ENCODE measurements at places on chromosomes 13 and 19.

DNA sequence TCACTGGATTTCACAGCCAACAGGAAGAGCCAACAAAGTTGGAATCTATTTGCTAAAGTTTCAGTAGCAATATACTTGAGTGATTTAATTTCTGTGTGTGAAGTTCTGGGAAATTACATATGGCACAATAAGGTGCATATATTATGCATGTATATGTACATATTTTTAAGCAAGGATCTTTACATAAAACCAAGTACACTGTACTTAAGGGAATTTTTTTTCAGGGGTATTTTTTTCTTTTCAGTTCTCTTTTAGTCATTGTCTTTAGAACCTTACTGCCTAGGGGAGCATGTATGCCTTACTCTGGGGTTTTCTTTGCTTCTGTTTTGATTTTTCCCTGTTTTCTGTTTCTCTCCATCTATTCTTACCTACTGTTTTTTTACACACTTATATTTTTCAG is 7.4 kb downstream of the RAP2A start:
- no peak for DNase-seq

DNA sequence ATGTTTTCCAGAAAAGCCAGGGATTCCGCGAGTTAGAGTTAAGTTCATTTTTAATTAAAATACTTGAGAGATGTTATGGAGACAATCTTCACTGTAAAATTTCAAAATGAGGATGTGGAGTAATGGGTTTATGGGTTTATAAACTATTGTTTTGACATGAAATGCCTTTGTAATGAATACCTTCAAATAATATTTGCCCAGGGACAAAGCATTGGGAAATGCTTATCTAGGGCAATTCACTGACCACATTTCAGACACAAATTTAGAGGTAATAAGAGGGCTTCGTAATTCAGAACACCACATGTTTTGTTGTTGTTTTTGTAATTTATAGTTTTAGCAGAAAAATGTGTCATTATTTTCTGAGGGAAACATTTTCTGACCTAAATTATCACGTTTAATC is 241.1 kb upstream of the ATXN8OS start:
- DNase-seq = no peak

- DNase-seq = no peak
Measured at GRCh38 chr13:61831026-61831425, 415.4 kb upstream of the PCDH20 start.

- DNase-seq = no peak
Measured at GRCh38 chr19:35545855-35546381, 492 bp downstream of the TMEM147 start.

DNA sequence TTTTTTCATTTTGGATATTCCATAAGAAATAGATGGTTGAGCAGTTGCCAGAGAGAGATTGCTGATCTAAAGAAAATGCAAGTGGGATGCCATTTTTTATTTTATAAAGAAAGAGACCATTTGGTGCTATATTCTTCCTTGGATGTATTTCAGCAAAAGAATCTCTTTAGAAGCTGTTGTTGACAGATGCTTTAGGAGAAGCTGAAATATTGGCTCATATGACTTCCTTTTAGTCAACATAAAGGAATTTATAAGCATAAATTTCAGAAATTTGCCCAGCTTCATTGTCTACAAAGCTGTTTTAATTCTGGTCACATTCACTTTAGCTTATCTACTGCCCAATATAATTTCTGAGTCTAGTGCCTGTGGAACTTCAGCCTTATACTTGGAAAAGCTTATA is 36.9 kb downstream of the POLR1D start:
- no peak for DNase-seq

- no peak for DNase-seq
Measured at GRCh38 chr13:19695829-19696228, 62.4 kb downstream of the MPHOSPH8 start.

GRCh38 chr19:7069904-7070226 is 362 bp downstream of the ZNF557 start:
- DNase-seq = no peak

GRCh38 chr13:31880851-31881494 is 141.6 kb downstream of the RXFP2 start:
- DNase-seq = no peak

- DNase-seq = no peak
Measured at GRCh38 chr13:100881291-100881864, 206.8 kb upstream of the TMTC4 start.

DNA sequence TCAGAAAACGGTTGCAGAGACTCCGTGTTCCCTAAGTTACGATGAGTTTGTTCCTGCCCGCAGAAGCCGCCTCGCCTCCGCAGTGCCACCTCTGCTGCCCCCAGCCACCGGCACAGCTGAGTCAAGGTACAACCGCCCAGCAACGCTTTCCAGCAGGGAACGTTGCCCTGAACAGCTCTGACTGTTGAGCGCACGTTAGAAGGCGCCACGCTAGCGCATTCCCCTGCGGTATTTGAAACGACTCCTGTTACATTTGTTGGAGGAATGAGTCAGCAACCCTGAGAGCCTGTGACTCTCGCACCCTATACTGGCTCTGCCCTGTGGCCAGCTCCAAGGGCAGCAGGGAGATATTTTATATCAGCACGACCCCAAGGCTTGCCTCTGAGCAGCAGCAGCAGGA is 302.8 kb downstream of the TEX29 start:
- DNase-seq = no peak

DNA sequence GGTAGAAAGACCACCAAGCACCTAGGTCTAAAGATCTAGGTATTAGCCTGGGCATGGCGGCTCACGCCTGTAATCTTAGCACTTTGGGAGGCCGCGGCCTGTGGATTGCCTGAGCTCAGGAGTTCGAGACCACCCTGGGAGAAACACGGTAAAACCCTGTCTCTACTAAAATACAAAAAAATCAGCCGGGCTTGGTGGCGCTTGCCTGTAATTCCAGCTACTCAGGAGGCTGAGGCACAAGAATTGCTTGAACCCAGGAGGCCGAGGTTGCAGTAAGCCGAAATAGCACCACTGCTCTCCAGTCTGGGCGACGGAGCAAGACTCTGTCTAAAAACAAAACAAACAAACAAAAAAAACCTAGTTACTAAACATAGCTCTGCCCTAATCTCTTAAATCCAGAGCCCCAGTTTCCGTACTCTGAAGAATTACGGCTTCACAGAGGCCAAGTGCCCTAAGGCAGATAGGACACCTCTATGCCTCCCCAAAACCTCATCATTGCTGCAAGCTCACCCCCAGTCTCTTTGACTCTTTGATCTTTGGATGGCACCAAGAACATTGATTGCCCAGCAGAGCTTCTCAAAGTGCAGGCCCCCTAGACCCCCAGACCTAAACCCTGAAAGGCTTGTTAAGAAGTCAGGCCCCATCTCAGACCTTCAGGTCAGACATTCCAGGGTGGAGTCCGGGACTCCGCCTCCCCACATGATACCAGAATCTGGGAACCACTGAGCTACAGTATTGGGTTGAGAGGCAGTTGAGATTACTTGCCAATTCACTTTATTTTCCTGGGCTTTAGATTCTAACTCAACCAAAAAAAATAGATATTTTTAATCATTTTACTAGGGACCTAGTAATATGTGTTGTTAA is 2.8 kb downstream of the COL4A2 start:
- no peak for DNase-seq

- no peak for DNase-seq
Measured at GRCh38 chr13:82291852-82292251, 1590.4 kb downstream of the SLITRK1 start.

- no peak for DNase-seq
Measured at GRCh38 chr19:53102206-53102755, 941 bp downstream of the ZNF160 start.

- no peak for DNase-seq
Measured at GRCh38 chr19:12331211-12331941, 2.1 kb downstream of the ZNF563 start.

DNA sequence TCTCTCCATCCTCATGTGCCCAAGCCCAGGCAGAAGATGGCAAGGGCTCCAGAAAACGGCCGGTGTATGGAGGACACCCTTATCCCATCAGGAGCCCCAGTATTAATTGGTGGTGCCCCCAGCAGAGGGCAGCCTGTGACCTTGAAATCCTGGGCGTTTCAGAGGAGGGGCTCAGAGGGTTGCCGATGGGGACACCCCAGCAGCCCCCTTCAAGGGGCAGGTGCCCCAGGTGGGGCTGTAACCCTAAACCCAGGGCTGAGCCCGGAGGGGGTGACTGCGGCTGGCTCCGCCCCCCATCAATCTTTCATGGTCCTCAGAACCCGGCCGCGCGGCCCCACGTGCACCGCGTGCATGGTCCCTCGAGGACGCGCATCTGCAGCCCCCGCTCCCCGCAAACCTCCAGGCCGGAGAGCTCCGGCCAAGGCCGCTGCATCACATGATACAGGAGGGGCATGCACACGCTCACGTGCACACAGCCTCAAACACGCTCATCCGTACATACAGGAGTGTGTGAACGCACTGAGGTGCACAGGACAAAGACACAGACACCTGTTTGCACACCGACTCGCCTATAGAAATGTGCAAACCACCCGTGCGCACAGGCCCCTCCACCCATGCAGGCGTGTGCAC is 949 bp downstream of the RAB3A start:
- no peak for DNase-seq

GRCh38 chr19:18273561-18274218 is 562 bp downstream of the IQCN start:
- DNase-seq = no peak

GRCh38 chr19:27964185-27964584 is 1248.8 kb downstream of the UQCRFS1 start:
- no peak for DNase-seq

- DNase-seq = no peak
Measured at GRCh38 chr19:750640-751423, at the start of gene MISP. Gene MISP, plus strand, starts transcription at chr19:751112. Its CDS starts 5,835 bp downstream, at chr19:756947.

- DNase-seq = no peak
Measured at GRCh38 chr19:46813839-46814358, 25.5 kb upstream of the SLC1A5 start.

DNA sequence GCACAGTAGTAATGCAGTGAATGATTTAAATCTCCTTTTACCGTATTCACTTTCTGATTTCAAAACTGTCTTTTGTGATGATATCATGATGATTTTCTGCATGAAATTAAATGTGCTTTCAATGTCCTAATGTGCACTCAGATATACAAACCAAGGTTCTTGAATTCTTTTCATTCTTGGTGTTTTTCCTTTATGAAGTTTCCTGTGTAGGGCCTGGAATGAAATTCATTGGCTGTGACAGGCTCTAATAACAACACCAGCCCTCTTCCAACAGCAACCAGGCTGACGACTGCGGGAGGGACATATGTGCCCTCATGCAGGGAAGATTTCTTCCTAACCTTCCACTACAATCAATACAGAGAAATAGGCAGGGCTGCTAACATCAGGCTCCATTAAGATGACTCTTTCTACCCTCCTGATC is 1052.0 kb downstream of the DIAPH3 start:
- peak; percentile 40 for DNase-seq

DNA sequence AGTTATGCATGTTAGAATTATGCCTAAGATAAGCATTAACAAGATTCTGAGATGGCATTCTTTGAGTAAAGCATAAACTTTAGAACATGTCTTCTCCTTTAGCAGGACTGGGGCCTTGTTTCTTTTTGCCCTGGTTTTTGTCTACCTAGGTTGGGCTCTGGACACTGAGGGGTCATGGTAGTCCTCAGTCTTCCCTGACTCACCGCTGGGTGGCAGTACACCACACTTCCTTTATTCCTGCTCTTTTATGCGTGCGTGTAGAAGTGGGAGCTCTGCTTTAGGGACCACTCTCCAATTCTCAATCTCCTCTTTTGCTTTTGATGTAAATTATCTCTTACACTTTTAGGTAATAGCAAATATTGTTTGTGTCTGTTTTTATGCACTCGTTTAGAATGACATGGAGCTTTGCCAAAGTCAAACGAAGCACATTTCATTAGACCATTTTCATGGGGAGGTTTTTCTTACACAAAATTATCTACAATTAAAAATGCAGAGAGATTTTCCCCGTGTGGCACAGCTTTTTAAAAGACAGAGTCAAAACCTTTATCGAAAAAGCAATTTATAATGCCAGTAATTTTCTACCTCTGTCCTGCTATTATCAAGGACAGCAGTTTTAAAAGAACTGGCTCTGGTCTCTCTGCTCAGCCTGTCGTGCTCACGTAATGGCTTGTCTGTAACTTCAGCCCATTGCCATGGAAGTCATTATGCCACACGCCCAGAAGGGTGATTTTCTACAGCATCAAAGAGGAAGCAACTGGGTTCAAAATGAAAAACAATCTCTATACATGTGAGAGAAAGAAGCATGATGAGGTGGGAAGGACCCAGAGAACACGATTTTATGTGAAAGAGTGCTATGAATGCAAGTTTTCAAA is 413.9 kb downstream of the COG6 start:
- peak; percentile 84 for DNase-seq

DNA sequence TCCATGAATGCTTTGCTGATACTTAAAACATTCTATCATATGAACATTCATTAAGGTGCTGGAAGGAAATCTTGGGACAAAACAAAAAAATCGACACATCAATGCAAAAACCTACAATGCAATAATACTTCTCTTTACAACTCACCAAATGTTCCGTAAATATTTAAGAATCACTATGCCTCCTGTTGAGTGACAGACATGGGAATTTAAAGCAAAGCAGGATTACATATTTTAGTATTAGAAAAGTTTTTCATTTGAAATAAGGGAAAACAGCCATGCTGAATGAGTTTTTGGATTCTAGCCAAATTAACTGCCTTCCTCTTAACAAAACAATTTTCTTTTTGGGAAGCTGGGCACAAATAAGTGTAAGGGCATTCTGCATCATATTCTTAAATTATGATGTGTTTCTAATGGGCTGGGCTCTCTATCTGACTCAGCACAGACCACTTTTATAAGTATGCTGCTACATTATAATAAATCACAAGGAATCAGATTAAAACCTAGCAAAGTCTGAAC is 93.7 kb downstream of the RBM26 start:
- no peak for DNase-seq

DNA sequence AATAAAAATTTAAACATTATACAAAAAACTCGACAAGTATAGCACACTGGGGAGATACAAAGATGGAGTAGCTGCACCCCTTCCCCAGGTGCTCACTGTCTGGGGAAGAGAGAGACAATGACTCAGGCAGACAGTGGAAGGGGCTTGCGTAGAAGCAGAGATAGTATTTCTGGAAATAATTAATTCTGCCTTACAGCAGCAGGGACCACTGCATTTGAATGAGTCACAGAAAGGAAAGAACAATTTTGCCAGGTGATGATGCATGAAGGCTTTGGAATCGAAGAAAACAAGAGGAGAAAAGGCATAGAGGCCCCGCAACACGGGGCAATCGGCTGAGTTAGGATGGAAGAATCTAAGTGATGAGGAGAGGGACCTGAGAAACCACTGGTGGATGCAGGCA is 447.4 kb downstream of the EFNB2 start:
- no peak for DNase-seq
